Urinary bladder (tissue), 4 donors: ENCODE measurements at places on chromosomes 12 and 14. TPM values are rescaled to one million over a fixed set of nuclear protein-coding genes. Genes with fewer than 3 reads are reported as not detected.

The DNAJC22 gene
- 1.0 TPM for total RNA-seq

The NAV3 gene
- total RNA-seq: 97.2 TPM

The CACNA2D4 gene
- 1.1 TPM for total RNA-seq

The KRT8 gene
- 96.2 TPM for total RNA-seq

The SERPINA9 gene
- not detected for total RNA-seq

The CATSPERB gene
- 3.6 TPM for total RNA-seq

The PMEL gene
- total RNA-seq: 1.5 TPM

The SRRM4 gene
- total RNA-seq: 0.42 TPM
